ENCODE measurements at places on chromosomes 7 and 10.

DNA sequence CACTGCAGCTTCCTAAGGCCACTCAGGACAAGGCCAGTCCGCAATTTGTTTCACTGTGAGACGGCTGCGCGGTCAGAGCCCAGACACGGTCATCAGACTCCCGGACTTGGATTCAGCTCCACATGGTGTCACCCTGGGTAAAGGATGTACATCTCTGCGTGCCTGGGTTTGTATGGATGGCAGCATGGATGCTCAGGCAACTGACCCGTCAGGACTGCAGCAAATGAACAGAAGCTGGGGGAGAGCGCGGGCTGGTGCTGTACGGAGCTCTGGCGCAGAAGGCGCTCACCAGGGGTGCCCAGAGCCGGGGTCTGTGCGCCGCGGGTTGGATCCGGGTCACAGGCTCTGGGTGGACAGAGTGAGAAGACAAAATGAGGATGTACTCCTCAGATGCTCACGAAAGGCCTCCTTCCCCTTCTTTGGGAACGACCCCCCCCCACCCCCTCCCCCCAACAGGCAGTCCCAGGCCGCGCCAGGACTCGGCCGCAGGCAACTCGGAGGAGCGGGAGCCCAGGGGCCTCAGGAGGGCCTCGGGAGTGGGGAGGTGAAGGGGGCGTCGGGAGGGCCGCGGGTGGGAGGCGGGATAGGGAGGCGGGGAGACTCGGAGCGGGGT, 92.4 kb downstream of the CXCL12 start:
- DNase-seq = no peak

DNA sequence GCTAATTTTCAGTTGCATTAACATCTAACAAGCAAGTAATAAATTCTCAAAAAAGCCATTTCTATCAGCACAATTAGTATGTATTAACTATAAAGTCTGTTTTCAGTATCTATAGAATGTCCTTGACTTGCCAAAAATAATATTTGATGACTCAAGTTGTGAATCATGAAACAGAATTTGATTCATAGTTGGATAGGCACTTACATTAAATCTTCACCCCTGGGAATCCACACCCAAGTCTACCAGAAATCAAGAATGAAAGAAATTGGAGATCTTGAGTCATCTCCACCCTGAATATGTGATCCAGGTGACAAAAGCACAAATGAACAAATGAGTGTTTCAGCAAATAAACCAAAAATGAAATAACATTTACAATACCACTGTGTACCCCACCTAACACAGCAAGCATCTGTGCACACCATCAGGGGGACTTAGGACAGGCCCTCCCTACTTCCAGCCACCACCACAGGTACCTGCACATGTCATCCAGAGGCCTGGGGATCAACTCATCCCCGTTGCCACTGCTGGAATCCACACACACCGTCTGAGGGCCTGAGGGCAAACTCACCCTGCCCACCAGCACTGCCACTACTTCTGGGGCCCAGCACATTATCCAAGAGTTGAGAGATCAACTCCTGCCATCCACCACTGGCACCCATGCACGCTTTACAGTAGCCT, 160.1 kb downstream of the MTERF1 start:
- no peak for DNase-seq

GRCh38 chr7:92748495-92748894, 87.9 kb downstream of the CDK6 start:
- DNase-seq = no peak

DNA sequence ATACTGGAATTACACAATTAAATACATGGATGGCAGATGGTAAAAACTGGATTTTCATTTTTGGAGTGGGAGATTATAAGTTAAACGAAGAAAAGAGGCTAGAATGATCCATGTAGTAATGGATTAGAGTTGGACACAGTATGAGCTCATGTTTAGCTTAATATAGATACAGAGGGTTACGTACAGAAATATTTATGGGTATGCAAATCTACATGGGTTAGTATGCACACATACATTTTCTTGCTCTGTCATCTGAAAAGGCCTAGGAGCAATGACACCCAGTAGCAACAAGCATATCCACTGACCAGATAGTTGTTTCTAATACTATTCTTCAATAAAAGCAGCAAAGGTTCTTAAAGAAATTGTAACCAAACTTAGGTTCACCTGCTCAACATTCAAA, 366.4 kb downstream of the SEMA3D start:
- DNase-seq = no peak

- no peak for DNase-seq
These were observed 4.7 kb downstream of the BLVRA start for GRCh38 chr7:43763183-43763582.

DNA sequence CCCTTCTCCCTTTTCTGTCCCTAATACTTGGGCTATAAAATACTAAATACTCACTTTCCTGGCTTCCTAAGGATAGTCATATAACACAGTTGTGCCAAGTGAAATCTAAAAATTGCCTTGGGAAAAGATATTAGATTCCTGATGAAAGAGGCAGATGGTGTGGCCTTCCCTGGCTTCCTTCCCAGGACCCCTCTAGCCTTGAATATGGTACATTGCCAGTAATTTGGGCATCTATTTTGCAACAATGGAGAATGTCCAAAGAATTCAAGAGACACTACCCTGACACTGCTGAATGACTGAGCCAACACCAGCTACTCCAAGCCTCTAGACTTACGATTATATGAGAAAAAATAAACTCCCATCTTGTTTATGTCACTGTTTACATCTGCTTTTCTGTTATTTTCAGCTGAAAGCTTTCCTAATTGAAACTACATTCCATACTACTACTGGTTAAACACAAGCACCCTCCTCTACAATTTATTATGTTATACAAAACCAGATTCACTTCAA, 17.9 kb downstream of the COPG2 start:
- DNase-seq = no peak

DNA sequence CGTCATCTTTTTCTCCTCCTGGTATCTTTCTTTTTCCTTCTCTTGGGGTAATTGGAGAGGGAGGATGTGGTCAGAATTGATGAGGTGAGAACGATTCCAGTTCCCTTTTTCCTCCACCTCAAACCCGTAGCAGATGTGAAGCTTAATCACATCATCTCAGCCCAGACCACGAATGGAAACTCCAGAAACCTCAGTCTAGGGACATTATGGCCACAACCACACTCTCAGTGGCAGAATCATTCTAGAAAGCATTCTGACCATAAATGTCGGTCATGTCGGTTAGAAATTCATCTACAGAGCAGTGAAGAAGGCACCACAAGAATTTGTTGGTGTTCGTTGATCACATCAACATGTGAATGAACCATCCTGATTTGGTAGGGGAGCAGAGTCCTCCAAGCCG, 78.7 kb downstream of the GATA3 start:
- DNase-seq = no peak

GRCh38 chr10:44975431-44976331, 2.9 kb downstream of the DEPP1 start:
- no peak for DNase-seq

DNA sequence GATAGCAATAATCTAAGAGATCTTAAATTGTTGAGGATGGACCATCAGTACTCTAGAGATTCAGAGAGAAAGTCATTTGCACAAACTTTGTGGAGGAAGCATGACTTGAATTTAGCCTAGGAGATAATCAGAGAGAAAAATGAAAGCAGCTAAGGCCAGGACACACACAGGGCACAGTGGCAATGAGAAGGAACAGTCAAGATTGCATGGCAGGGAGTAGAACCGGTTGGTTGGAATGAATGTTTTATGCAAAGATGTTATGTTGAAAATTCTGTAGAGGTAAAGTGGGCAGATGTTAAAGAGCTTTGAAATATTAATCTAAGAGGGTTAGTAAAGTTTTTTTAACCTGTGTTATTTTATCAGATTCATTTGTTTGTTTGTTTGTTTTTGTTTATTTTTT, 521.8 kb downstream of the GATA3 start:
- DNase-seq = no peak

- DNase-seq = no peak
These were observed 8.3 kb downstream of the TSPAN14 start for GRCh38 chr10:80462299-80462980.

- no peak for DNase-seq
These were observed 25.6 kb downstream of the CDNF start for GRCh38 chr10:14812271-14812670.

GRCh38 chr10:77287647-77288120, 349.9 kb downstream of the KCNMA1 start:
- no peak for DNase-seq
